Forelimb muscle (tissue), 1 donor: ENCODE measurements at places on chromosomes 7 and 10. TPM values are rescaled to one million over a fixed set of nuclear protein-coding genes. Genes with fewer than 3 reads are reported as not detected.

The RASA4B gene
- 20.7 TPM for polyA plus RNA-seq

The TWIST1 gene
- 4.8 TPM for polyA plus RNA-seq

The GRM8 gene
- 0.11 TPM for polyA plus RNA-seq

The NPFFR1 gene
- 0.05 TPM for polyA plus RNA-seq

The CPA2 gene
- 0.49 TPM for polyA plus RNA-seq

The PLEKHA8 gene
- 11.2 TPM for polyA plus RNA-seq

The MRC1 gene
- polyA plus RNA-seq: 14.5 TPM

The SP8 gene
- 0.04 TPM for polyA plus RNA-seq

The CCNJ gene
- polyA plus RNA-seq: 10.7 TPM

The DOCK1 gene
- 26.7 TPM for polyA plus RNA-seq

The SEMA3E gene
- 1.6 TPM for polyA plus RNA-seq

The BMPER gene
- 3.6 TPM for polyA plus RNA-seq

The MMD2 gene
- not detected for polyA plus RNA-seq

The WNT8B gene
- polyA plus RNA-seq: 0.10 TPM

The CTAGE6 gene
- polyA plus RNA-seq: 0.30 TPM

The INA gene
- polyA plus RNA-seq: 0.15 TPM

The MBL2 gene
- not detected for polyA plus RNA-seq

The SEMA3A gene
- 20.3 TPM for polyA plus RNA-seq

The WEE2 gene
- 0.09 TPM for polyA plus RNA-seq

The MMP21 gene
- 0.40 TPM for polyA plus RNA-seq

The CTNNA3 gene
- 12.6 TPM for polyA plus RNA-seq

The AKR1C4 gene
- not detected for polyA plus RNA-seq
